ENCODE measurements at places on chromosomes 7 and 10.

- DNase-seq = no peak
Measured at GRCh38 chr7:99500637-99501009, 542 bp upstream of the ZNF394 start.

- no peak for DNase-seq
Measured at GRCh38 chr10:62559481-62560200, 185.5 kb downstream of the ZNF365 start.

GRCh38 chr7:142438235-142438922 is 180.5 kb upstream of the PRSS58 start:
- DNase-seq = peak; percentile 24

GRCh38 chr10:110893559-110894179 is 21.9 kb downstream of the PDCD4 start:
- no peak for DNase-seq

- no peak for DNase-seq
Measured at GRCh38 chr10:43222210-43222720, 44.6 kb downstream of the RASGEF1A start.

DNA sequence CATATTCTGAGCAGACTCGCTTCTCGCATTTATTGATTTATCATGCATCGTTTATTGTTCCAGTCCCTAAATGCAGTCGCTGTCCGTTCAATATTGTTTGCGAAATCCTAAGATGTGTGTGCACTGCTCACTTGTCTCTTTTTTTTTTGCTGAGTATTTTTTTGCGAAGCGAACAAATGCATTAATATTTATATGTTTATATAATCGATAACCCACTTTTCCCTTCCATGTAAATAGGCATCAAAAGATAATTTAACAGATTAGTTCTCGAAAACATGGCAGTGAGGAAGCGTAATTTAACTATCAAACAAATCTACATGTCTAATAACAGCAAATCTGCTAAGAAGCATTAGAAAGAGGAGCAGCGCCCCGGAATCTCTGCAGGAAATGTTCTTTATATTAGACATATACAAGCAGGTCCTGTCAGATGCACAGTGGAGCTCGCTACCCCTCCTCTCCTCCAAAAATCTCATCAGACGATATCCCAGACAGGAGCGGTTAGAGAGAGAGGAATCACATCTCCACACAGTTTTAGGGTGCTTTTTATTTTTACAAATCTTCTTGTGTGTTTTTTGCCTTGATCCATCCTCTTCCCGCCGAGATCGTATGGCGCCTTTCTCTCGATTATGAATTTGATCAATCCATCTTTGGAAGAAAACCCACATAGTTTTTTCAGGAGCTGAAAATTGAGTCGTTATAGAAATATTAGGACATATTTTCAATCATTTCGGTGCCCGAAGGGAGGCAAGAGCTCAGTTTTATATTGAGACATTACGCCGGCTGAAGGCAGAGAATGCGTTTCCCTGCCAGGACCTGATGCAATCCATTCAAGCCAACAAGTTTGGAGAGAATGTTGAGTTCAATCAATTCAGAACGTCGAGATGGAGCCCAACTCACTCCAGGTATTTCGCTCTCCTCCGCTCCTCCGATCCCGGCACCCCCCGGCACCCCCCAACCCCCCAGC is at the start of gene ARID5B:
Gene ARID5B, plus strand, starts transcription at position 871 of the 964 bp plus-strand sequence. Its CDS starts 11 bp downstream, at position 882.
- peak; percentile 80 for DNase-seq

GRCh38 chr7:106064771-106065574 is 47.1 kb downstream of the SYPL1 start:
- DNase-seq = peak; percentile 74

DNA sequence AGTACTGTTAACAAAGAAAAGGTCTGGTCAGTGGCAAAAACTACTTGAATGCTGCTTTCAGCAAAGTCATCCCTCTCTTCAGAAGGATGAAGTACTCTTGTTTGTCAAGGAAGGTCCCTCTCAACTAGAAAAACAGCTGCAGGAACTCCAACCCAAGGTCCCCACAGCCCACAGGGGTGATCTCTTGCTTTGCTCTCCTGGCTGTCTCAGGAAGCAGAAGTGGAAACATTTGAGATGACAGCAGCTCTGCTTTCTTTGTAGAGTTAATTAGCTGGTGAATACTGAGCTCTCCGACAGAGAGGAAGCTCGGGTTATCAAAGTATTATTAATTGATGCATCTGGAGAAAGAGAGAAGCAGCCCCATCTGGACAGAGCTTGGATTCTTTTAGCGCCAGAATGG is 25.4 kb upstream of the LRGUK start:
- DNase-seq = no peak

- no peak for DNase-seq
Measured at GRCh38 chr10:79027147-79028055, 41.4 kb upstream of the ZMIZ1 start.

DNA sequence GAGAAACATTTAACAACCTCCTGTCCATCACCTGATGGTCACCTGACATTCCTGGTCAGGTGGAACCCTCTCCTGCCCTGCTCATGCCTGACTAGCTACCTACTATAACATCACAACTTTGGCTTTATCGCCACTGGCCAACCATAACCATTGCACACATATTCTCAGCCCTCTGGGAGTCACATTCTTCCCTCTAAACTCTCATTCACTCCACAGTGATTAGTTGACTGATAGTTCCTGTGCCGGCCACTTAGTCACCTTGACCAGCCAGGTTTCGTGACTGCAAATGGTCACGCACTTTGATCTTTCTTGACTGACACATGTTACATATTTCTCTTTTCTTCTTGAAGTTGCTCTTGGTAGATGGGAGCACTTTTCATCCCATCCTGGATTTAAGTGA is 50.1 kb downstream of the GNAI1 start:
- DNase-seq = no peak

DNA sequence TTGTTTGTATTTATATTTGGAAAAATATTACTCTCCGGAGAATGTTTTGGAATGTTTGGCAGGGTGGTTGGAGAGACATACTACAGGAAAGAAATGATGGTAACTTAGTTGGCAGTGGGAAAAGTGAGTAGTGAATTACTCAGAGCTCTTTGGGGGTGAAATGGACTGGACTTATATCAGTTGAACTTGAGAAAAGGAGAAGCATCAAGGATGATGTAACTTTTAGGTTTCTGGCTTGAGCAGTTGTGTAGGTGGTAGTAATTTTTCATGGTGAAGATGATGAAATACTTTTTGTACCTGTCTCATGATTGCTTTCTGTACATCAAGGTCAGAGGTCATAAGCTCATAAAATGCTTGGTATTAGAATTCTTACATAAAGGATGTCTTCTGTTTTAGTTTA is 617.2 kb downstream of the AUTS2 start:
- no peak for DNase-seq

GRCh38 chr7:50650057-50650664 is 85.0 kb upstream of the DDC start:
- no peak for DNase-seq

DNA sequence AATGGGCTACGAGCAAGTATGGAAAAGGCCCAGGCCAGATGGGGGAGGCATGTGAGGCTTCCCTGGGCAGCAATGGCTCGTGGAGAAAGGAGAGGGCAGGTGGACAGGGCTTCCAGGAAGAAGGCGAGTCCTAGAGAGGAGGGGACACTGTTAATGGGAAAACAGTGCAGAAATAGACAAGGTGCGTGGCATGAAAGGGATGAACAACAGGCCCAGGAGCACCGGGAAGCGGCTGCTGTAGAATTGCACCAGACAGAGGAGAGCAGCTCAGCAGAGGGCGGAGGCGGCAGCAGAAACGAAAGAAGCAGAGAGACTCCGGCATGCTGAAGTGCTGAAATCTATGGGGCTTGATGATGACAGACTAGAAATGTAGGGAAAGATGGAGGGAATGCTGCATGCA is 102.1 kb downstream of the PIP4K2A start:
- DNase-seq = no peak

DNA sequence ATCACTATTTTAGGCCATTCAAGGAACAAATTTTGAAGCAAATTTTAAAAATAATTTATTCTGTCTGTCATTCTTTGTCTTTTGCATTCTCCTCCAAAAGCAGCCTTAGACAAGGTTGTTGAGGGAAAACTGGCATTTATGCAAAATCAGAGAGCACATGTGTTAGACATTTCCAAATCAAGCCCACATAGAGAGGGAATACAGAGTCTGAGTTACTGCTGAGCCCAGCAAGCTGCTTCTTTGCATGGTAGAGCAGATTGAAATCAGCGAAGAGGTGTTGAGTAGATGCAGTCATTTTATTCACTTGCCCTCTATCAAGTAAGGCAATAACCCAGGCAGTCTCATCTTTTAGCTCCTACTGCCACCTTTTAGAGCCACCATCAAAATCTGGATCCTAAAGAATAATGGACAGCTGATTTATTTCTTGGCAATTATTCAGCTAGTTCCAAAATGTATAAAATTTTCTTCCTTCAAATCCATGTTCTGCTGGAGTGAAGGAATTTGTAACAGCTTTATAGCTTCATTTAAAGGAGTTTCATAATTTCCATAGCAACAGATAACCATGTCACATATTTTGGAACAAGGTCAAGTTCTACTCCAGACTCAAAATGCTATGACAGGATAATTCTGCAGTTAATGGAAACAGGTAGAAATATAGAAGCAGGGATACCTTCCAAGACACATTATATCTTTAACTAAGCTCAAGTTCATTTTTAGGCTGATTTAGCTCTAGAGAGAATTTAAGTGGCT is 7.3 kb upstream of the PCDH15 start:
- DNase-seq = peak; percentile 11

DNA sequence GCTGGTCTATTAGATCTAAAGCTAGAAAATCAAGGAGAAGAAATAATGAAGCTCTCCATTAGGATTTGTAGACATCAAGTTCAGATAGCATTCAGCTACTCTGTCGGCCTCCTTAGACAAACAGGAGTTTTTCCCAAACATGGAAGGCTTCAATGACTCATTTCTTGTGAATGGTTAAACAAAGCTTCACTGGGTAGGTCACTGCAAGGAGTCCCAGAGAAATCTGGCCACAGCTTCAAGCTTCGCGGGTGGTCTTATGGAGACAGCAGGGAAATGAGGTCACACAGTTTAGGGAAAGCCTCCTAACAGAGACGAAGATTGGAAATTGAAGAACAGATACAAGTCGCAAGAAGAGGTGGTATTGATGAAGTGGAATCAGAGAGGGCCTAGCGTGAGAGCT is 22.6 kb upstream of the LRRC72 start:
- no peak for DNase-seq

DNA sequence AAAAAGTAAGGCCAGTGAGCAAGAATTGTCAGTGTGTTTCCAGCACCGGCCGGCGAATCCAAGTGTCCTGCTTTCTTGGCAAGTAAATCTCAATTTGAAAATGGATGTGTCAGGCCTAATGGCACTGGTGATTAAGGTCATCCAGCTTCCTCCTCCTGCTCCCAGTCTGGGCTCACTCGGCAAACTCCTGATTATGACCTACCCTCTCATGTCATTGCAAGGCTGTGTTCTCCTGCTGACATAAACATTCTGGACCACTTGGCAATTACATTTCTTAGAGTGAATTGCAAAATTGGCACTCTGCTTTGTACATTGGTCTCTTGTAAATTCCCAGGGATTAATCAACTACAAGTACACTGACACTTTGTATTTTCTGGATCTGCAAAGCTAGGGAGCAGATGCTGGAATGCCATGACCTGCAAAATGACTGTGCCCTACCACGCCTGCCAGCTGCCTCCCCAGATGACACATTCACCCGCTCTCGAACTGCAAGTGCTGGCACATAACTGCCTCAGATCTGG is 473.8 kb downstream of the KIF20B start:
- no peak for DNase-seq

GRCh38 chr7:33667196-33667595 is 238.1 kb upstream of the BMPER start:
- DNase-seq = no peak

GRCh38 chr7:36044101-36044892 is 108.8 kb upstream of the EEPD1 start:
- DNase-seq = no peak

GRCh38 chr7:141306081-141306480 is 232.2 kb downstream of the TMEM178B start:
- DNase-seq = no peak

DNA sequence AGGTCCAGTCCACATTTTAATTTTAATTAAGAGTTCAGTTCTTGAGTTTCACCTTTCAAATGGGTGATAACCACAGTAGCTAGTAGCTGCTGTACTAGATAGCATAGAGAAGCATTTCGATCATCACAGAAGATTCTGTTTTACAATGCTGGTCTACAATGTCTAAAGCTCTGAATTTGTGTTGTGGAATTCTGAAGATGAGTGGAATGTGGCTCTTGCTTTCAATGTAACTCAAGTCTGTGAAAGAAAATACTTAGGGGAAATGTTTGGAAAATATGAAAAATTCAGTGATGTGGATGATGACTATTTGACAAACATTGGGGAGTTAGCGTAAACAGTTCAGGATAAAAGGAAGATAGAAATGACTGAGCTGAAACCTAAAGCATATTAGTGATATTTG is 139.4 kb downstream of the GNAT3 start:
- no peak for DNase-seq

Measured in hippocampal formation (tissue), 2 donors.